ENCODE measurements at places on chromosomes 1 and 21.
A peak's percentile ranks its signal among the peaks of the same experiment; 100 is the strongest.

- no peak for DNase-seq
These were observed 1142.1 kb upstream of the PRMT6 start for GRCh38 chr1:105914403-105914802.

DNA sequence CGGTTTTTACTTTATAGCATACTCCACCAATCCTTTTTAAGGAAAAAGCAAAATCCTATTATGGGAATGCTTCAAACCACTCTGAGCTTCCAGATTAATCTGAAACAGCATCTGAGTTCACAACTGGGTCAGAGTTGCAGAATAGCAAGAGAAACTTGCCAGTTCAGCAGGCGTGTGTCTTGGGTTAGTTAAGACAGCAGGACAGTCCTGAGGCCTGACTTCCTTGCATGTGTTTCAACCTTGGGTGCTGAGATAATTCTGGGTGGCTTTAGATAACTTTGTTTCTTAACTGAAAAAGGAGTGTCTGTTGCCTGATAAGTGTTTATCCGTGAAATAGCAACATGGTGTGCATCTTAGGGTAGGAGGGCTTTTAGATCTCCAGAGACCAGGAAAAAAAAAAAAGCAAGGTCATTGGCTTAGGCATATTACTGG, 169.2 kb downstream of the DHRS3 start:
- peak; percentile 71 for DNase-seq

DNA sequence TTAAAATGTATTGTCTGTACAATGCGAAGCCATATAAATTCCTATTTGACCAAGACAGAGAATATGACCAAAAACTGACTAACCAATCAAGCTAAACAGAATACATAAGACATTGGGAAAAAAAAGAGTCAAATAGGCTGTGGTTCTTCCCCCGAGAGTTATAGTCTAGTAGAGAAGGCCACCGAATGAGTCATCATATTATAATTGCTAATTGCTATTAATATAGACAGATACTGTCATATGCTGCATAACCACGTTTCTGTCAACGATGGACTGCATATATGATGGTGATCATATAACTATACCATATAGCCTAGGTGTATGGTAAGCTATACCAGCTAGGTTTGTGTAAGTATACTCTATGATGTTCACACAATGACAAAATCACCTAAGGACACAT, 82.5 kb downstream of the WDR64 start:
- DNase-seq = no peak

DNA sequence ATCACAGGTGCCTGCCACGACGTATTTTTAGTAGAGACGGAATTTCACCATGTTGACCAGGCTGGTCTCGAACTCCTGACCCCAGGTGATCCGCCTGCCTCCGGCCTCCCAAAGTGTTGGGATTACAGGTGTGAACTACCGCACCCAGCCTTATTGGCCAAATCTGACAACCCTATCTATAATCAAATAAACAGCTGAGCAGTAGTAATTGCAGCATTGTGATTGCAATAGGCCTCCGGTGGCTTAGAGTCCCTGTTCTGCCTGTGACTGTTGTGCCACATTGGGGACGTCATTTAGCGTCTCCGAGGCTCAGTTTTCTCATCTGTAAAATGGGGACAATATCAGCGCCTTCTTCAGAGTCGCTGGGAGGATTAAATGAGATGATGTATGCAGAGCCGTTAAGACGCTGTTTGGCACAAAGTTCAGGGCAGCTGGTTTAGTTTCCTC, 569 bp upstream of the CAPN2 start:
- DNase-seq = no peak

- no peak for DNase-seq
These were observed 99.5 kb downstream of the MAN1A2 start for GRCh38 chr1:117466761-117467160.

DNA sequence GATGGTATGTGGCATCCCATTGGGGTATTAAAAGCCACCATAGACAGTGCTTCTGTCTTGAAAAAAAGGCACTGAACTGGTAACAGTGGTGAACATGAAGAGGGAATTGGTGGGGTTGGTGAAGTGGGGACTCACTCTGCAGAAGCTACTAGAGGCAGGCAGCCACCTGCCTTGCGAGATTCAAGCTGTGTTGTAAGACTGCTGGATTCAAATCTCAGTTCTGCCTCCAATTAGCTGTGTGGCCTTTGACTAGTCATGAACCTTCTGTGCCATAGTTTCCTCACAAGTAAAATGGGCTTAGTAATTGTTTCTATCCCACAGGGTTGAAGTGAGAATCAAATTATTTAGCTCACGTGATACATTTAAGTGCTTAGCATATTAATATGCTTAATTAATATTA, 16.6 kb upstream of the ELOA start:
- DNase-seq = no peak

DNA sequence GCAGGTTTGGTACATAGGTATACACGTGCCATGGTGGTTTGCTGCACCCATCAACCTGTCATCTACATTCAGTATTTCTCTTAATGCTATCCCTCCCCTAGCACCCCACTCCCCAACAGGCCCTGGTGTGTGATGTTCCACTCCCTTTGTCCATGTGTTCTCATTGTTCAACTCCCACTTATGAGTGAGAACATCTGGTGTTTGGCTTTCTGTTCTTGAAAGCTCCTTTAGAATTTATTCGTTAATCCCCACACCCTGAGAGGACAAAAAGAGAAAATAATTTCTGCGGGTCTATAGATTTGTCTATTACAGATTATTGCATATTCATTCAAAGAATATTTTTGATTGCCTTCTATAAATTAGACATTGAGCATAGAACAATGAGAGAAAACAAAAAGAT, 455.5 kb downstream of the PLPP3 start:
- peak; percentile 85 for DNase-seq

- DNase-seq = no peak
These were observed 101.8 kb downstream of the PCNX2 start for GRCh38 chr1:233193741-233194140.

DNA sequence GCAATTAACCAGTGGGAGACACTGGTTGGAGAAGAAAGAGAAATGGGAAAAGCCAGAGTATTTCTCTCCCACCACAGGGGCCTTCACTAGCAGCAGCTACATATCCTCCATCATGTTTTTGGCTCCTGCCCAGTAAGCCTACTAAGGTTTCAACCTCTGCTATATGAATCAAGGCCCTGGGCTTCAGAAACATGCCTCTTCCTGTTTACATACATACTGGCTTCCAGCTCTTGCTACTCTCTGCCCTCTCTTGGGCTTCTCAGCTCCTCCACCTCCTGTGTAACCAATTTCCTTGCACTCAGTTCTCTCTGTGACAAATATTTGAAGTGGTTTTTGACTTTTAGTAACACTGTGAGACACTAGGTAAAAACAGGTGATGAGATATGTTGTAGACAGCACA, 80.8 kb downstream of the LRRC7 start:
- peak; percentile 20 for DNase-seq

DNA sequence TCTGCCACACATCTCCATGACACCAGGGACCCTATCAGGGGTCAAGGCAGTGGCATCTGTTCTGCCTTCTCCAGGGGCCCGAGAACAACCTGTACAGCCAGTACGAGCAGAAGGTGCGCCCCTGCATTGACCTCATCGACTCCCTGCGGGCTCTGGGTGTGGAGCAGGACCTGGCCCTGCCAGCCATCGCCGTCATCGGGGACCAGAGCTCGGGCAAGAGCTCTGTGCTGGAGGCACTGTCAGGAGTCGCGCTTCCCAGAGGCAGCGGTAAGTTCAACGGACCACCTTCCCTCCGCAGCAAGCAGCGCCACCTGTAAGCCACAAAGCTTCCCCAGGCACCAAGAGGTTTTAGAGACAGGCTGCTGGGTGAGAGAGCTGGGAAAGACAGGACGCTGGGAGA, 15.9 kb downstream of the MX2 start:
- no peak for DNase-seq

- DNase-seq = no peak
These were observed 6.1 kb downstream of the TIE1 start for GRCh38 chr1:43306688-43307457.

DNA sequence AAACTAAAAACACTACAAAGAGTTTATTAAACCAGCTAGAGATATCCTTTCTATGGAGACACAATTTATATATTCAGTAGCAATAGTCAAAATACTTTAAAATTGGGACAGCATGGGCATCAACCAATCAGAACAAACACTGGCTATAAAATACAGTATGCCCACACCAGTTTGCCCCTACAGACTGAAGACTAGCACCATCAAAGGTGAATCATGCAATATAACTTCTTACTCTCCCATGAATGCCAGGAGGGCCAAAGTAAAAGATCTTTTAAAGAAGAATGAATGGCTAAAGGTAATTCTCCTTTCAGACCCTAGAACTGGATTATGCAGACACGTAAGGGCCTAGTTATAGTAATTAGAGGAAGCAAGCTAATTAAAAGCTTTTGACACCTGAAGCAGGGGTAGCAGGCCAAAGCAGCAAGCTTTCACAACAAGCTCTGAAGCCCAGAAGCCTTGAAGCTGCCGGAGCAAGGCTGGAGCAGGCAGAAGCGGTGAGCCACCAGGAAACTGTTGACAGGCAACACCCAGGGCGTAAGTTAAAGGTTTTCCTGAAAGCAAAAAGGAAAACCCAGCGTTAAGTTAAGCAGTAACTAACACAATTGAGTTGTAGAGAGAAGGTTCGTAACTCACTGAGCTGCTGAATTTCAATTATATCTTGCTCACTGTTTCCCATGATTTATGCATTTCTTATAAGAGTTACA, 99.3 kb downstream of the CDC42BPA start:
- DNase-seq = peak; percentile 64
